Substantia nigra (tissue), 51 donors: ENCODE measurements at places on chromosomes 4 and X.
A peak's percentile ranks its signal among the peaks of the same experiment; 100 is the strongest.

DNA sequence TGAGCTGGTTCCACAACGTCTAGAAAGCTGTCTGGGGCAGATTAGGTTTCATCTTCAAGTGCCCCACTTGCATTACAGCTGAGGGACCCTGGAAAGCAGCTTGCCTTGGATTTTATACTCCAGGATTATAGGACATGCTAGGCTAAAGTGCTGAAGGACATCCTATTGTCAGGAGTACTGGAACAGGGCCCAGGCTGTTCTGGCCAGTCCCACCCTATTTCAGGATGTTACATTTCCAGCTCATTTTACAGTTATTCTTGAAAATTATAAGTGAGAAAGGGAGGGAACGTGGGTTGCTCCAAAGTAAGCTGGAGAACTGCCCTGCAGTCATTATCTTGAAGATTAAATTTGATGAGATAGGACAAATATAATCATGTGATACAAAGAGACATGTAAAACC lies 71.0 kb upstream of the UGT8 start:
- DNase-seq: no peak

DNA sequence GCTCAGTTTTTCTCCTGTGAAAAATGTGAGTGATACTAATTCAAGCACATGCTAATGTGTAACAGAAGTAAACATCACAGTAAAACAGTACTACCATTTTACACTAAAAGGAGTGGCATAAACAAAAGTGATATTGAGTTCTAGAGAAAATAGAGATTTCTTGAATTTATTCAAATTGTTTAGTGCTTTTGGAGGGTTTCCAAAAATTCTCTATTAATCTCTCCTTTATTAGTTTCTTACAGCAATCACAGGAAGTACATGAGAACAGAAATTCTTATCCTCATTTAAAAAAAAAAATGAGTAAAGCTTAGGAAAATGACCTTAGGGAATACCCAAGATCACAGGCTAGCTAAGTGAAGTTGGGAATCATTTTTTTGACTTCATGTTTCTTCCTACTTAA lies 459.7 kb upstream of the GALNTL6 start:
- DNase-seq: no peak

DNA sequence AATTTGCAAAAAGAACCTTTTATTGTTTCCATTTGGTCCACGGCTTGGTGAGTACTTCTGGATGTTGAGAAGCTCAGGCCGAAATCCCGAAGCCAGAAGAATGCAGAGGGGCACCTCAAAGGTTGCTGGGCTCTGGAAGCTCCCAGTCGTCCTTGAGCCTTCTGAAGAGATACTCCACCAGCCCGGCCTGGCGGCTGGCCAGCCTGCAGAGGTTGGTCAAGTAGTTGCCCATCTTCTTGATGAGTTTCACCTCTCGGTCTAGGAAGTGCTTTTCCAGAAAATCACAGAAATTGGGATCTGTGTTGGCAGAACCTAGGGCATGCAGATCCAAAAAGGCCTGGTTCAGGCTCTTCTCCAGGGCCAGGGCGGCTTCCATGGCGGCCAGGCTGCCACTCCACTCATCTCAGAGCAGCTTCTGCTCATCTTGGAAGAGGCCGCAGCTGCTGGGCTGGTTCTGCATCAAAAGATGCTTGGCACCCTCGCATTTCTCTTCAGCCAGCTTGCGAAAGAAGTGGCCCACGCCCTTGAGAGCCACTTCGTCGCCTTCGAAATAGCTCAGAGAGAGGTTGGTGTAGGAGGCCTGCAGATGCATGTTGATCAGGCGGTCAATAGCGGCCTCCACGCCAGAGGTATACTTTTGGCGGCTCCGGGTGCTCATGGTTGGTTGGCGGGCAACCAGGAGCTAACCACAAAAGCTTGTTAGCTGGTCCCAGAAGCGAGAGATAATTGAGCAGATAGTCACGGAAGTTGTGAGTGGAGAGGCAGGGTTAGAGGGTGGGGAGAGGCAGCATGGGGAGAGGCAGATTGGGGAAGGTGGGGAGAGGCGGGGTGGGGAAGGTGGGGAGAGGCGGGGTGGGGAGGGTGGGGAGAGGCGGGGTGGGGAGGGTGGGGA lies 76.5 kb upstream of the TSPAN7 start:
- DNase-seq: no peak

DNA sequence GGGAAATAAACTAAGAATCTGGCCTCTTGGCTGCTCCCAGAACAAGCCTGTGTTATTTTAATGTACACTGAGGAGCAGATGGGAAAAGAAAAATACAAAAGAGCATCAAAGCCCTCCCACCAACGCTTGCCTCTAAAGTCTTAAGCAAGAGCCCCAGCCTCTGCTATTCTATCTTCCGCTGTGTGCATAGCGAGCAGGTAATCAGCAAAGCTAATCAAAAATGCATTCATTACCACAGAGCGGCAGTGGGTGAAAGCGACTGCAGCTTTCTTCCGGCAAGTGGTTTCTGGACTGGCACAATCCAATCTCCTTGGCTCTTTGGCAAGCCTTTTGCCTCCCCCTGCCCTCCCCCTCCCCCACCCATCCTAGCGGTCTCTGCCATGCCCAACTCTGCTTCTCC lies 13.5 kb upstream of the GRIA3 start:
- no peak for DNase-seq

GRCh38 chrX:106246511-106246910 lies 78.4 kb downstream of the PWWP3B start:
- no peak for DNase-seq

GRCh38 chr4:129379429-129379828 lies 283.5 kb downstream of the C4orf33 start:
- no peak for DNase-seq

- DNase-seq: peak; percentile 18
Measured at GRCh38 chrX:17788439-17788838, 51.1 kb downstream of the SCML1 start.

- DNase-seq: no peak
Measured at GRCh38 chr4:74768857-74769525, 25.3 kb downstream of the BTC start.

- DNase-seq: no peak
Measured at GRCh38 chrX:74351760-74352159, 47.8 kb downstream of the ZCCHC13 start.

DNA sequence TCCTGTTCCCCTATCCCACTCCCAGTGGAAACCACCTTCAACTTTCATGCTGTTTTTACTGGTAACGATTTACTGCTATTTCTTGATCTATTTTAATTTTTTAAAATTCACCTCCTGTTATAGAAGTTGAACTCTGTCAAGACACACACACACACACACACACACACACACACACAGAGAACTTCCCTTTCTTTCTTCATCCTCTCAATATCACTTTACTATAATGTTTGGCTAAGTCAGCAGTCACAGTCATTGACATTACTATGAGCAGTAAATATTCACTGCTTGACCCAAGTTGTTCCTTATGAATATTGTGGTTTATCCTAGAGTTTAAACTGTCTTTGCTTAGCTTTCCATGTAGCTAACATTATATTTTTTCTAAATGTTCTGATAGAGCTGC lies 24.0 kb upstream of the SGMS2 start:
- no peak for DNase-seq

GRCh38 chr4:169823685-169824084 lies 65.9 kb upstream of the HPF1 start:
- no peak for DNase-seq

- DNase-seq: no peak
Measured at GRCh38 chr4:187679450-187679849, 316.1 kb upstream of the ZFP42 start.

DNA sequence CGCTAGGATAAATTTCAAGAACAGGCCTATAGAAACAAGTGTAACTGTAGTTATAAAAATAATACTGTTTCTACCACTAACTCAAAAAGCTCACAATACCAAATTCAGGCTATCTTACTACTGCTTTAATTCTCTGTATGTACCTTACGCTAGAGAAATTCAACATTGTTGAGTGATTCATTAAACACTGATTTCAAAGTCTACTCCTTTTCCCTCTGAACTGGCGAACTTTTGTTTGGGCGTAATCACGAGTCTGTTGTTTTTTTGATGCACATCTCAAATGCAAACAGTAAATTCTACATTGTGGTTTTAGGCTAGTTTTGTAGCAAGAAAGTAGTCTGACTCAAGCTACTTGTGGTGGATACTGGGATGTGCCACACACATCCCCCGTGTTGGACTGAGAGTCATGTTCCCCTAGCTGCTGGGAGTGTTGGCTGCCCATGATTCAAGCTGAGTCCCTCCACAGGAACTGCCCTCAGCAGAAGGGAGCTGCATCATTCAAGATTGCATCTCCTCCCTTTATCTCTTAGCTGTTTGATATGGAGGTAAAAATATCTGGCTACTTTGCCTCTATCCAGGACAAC lies 406.1 kb downstream of the RAPGEF2 start:
- DNase-seq: no peak

DNA sequence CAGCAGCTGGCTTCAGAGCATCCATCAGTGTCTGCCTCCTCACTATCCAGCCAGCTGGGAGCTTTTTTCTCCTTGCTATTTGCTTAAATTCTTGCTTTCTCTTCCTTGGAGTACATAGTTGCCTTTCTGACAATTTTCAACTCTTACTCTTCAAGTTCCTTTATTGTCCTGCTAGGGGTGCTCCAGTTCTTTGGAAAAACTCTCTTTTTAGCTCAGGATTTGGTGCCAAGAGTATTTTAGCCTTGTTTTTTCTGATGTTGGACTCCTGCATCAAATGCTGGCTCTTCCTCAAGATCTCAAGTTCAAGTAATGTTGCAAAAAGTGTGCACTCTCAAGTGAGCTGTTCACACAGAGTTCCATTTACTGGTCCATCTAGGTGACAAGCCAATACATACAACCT lies 126.4 kb downstream of the KDR start:
- no peak for DNase-seq

- no peak for DNase-seq
Measured at GRCh38 chrX:18889346-18890048, 94.4 kb downstream of the PHKA2 start.

- DNase-seq: no peak
Measured at GRCh38 chrX:43560247-43560946, 95.7 kb upstream of the MAOA start.

GRCh38 chr4:113060853-113061252 lies 11.4 kb downstream of the ANK2 start:
- no peak for DNase-seq

GRCh38 chr4:89368861-89369260 lies 61.3 kb upstream of the GPRIN3 start:
- DNase-seq: no peak

DNA sequence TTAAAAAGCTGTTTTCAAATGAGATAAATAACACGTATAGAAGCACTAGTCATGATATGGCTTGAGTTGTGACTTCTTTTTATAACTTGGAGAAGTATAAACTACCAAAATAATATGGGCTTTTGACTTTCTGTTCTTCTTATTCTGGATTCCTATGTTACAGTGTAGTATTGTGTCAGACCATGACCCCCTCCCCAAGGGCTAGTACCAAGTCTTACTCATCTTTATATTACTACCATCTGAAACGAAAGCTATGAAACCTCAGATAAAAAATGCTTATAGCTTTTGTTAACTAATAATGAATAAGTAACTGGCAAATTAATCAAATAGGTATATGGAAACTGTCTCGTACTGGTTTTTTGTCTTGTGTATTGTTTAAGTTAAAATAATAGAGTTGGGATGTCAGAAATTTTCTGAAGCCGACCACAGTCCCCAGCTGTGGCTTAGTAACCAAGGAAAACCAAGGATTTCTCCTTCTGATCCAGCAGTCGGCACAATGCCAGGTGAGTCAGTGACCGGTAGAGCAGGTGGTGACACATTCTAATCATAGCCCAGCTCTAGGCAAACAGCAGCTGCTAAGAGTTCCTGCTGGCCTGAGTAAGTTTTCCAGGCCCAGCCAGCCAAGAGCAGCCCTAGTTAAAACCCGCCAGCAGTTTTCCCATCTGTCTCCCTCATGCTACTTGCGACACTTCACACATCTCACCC lies 163.3 kb upstream of the PRDX4 start:
- DNase-seq: no peak

- no peak for DNase-seq
Measured at GRCh38 chr4:156495836-156496235, 475.8 kb downstream of the PDGFC start.

GRCh38 chrX:74178536-74178935 lies 125.4 kb upstream of the ZCCHC13 start:
- DNase-seq: no peak

GRCh38 chr4:2835978-2836377 lies 7.7 kb upstream of the ADD1 start:
- DNase-seq: no peak

DNA sequence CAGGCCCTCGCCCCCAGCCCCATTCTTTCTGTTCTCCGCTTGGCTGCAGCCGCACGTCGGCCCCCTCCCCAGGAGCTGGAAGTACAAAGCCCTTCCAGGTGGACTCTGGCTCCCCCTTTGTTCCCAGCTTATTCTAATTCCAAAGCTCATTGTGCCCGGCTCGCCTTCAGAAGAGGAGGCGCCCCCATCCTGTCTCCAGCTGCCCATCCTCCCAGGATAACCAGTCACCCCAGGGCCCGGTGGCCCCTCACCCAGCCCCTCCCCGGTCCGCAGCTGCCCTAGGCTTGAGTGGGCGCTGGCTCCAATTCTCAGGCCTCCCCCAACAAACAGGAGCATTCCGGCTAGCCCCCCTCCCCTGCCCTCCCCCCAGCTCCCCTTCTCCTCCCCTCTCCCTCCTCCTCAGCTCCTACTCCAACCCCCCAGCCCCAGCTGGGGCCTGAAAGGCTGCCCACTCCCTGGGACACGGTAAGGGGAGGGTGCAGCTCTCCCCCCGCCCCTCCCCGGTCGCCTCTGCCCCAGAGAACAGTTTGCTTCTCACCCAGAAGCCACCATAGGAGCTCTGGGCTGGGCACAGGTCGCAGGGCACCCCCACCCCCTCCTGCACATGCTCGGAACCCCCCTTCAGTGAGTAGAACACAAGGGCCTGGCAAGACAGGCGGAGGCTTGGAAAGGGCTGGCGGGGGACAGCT lies 3.1 kb upstream of the SLC6A8 start:
- no peak for DNase-seq

DNA sequence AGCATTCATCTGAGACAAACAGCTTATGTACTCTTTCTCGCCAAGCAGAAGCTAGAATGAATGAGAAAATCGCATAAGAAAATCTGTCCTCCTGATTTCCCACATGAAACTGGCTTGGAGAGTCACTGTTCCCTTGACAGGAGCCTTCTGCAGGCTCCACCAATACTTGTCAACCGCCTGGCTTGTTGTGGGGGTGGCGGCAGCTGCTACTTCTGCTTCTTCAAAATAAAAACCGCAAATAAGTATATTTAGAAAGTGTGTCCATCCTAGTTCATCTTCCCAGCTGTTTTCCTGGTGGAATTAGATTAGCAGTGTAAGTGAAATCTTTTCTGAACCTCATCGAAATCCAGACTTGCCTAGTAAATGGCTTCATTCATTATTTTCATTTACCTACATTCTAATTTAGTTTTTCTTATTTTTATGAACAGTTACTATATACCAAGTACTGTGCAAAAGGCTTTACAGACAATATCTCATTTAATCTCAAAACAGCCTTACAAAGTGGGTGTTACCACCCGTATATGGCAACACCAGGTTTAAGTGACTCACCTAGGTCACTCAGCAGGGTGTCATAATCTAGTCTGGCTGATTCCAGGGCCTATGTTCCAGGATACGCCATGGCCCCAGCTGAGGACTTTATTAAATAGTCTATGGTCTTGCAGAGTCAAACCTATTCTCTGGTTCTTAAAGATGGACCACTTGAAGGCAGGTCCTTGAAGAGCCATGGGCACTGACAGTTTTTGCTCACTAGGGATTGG lies 104.6 kb upstream of the IGFBP7 start:
- DNase-seq: no peak
